Upper lobe of right lung (tissue), 1 donor: ENCODE measurements at places on chromosomes 3 and 15. TPM values are rescaled to one million over a fixed set of nuclear protein-coding genes. Genes with fewer than 3 reads are reported as not detected.

MKRN3 gene
- 2.5 TPM for total RNA-seq

FBXW12 gene
- not detected for total RNA-seq

ZNF592 gene
- total RNA-seq = 33.3 TPM

AMOTL2 gene
- 119 TPM for total RNA-seq

GABRA5 gene
- total RNA-seq = not detected

TGM4 gene
- not detected for total RNA-seq

DNA sequence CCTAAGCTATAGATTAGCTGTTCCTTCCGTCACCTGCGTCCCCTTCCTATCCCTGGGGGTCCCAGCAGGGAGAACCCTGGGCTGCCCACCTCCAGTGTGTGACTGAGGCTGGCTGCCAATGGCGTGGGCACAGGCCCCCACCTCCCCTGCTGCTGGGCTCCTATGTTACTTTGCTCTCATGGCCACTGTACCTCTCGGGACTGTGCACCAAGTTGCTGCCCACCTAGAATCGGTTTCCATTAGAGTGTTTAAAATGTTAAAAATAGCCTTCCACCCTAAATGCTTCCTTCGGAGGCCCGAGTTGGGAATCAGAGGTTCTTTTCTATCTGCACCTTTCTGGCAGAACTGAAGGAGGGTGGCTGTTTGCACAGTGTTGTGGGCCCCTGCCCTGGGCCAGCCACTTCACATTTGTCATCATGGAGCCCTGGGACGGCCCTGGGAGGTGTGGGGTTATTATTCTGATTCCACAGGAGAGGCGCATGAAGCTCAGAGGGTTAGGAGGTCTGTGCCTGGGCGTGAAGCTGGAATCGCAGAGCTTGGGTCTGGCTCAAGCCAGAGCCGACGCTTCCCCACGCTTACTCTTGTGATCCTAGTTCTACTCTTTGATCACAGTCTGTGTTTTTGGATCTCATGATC is 29.1 kb downstream of the IRAK2 start:
- DNase-seq = no peak

GRCh38 chr15:99306694-99307338 is 55.5 kb downstream of the LRRC28 start:
- no peak for DNase-seq

DNA sequence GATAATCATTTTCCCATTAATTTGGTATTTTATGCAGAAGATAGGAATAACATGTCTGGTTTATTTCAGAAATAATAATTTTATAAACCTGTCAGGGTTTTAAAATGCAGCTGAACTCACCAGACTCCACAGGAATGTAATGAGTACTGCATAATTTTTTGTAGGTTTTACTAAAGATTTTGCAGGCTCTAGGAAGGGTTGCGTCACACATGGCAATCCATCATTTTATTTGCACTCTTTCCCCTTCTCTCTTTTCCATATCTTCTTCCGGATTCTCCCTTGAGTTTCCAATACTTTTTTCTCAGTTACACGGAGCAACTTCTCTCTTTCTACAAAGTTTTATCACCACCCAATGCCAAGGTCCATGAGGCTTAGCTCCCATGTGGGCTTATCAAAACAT is 234.7 kb downstream of the NFKBIZ start:
- DNase-seq = no peak

- DNase-seq = no peak
Observed at GRCh38 chr3:185381320-185382058, 18.6 kb downstream of the MAP3K13 start.
